ENCODE measurements at places on chromosomes 4 and X. TPM values are rescaled to one million over a fixed set of nuclear protein-coding genes. Genes with fewer than 3 reads are reported as not detected.

Gene SYP
- total RNA-seq, result 0.32 TPM

Gene GPR173
- total RNA-seq, result 2.4 TPM

Gene TRPC5OS
- total RNA-seq, result not detected

Gene PCGF3
- total RNA-seq, result 79.6 TPM

Gene TRIM61
- total RNA-seq, result 3.0 TPM
